ENCODE measurements at places on chromosomes 5 and 9.

DNA sequence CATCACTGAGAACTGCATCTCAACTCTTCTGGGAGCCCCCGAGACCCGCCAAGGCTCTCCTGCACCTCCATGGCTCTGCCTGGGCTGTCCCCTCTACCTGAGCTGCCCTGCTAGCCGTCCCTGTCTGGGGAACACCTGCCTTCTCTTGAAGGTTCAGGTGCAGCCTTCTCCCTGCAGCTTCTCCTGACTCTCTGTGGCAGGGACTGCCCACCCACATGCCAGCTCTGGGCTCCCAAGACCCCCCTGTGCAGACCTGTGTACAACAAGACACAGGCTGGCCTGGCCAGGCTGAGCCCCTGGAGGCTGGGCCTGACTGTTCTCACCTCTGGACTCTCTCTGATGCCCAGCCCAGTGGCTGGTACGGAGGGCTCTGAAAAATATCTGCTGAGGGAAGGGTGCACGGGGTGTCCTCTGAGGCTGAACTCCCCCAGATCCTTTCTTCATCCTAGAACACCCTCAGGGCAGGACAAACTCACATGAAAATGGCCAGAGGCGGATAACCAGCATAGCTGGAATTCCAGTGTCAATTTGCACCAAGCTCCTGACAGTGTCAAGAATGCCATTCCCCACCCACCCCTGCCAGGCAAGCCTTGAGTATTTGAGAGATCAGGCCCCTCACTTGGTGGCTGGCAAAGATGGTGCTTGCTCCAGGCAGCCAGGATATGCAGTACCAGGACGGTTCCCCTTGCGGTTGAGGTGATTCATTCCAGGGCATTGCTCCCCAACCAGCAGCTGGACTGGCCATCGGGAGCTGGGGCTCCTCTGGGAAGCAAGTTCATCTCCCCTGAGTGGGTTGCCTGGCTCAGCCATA is 40.9 kb upstream of the SLC25A51 start:
- DNase-seq: no peak

DNA sequence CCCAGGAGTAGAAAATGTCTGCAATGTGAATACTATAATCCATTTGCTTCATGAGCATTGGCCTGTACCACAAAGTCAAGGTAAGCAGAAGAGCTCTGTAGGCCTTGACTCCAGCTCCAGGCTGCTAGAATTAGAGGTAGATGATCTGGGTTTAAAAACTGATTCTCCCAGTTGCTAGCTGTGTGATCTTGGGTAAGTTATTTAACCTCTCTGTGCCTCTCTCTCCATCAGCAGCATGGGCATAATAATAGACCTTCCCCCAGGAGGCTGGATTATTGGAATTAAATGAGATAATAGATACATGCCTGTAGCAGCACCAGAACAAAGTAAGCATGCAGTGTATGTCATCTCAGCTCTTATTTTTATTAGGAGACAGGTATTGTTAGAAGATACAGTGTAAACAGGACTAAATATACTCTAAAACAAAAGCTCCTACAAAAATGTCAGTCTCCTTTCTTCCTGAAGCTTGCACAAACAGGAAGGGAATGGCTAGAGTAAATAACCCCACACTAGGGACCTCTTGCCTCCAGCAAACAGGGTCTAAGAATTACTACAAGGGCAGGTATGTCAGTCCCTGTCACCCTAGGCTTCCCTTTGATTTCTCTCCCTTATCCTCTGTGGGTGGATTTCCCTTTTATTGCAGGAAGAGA is 57.5 kb downstream of the PSAT1 start:
- DNase-seq: no peak

GRCh38 chr9:37295796-37296195 is 126.7 kb upstream of the GRHPR start:
- DNase-seq: peak; percentile 71

DNA sequence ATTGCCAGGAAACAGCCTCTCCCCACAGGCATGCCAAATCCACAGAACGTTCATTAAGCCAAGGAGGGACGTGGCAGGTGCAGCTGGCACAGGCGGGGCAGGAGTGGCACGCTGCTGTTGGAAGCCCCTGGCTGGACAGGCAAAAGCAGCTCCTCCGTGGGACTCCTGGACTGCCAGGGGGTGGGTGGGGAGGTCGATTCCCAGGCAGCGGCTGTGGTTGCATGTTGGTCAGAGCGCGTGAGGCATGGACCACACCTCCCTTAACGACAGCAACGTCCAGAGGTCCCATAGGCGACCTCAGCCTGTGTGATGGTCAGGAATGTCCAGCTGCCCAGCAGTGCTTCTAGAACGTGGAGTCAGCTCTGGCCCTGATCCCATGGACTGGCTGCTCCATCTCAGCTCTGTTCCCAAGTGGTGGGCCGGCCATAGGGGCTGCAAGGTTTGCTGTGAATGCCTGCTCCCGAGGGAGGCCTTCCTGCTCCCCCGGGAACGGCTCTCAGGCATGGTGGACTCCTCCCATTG is 6.9 kb downstream of the SLC6A19 start:
- no peak for DNase-seq

GRCh38 chr5:65021527-65022226 is 252.9 kb downstream of the CWC27 start:
- DNase-seq: peak; percentile 6

DNA sequence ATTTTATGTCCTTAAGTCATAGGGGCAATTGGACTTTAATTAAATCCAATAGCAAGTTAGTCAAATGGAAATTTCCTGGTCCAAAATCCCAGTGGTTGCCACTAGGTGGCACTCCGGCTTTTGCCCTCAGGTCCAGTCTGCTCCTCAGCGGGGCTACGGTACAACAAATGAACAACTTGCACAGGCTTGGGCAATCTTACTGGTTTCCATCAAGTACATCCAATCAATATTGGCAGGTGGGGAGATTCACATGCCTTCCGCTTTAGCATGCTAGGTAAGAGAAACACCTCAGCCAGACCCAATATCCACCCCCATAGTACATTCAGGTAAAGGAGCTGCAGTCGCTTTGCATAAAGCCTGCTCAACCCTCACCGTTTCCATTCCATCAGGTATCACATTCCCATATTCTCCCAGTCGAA is 6.3 kb upstream of the MXD3 start:
- peak; percentile 91 for DNase-seq

DNA sequence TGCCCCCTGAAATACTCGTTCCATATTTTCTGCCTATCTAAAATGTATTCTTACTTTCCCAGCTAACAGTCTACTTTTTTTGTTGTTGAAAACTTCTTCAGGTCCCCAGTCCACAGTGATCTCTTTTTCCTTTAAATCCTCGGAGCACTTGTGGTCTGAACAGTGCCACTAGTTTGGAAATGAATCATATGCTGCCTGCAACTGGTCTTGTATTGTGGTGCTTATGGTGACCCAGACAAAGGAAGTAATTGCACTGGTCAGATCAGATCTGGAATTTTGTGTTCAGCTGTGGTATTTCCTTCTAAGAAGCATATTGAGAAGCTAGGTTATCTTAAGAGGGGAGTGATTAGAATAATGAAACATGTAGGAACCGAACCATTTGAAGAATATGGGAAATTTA is 2.9 kb downstream of the UNC13B start:
- DNase-seq: peak; percentile 9

DNA sequence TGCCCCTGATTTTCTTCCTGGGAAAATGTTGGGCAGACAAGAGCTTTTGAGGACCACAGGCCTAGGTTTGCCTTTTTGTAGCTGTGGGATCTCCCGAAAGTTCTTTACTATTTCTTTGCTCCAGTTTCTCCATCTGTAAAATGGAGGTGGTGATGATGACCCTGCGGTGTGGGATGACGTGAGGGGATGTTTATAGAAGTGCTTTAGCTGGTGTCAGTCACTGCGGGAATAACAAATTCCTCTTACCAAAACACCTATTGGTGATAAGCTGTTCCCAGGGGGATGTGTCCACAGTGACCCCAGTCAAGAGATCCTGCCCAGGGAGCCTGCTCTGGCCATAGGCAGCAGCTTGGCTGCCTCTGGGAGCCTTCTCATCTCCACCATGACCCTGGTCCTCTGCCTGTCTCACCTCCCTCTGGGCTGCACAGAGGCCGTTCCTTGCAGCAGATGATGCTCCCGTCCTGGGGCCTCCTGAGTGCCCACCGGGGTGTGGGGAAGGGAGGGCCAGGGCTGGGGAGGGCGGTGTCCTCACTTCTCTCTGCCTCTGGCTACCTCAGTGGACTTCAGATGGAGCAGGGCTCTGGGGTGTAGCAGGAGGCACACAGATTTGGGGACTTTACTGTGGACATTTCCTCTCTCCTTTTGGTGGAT is 77.2 kb downstream of the COL15A1 start:
- no peak for DNase-seq

- DNase-seq: no peak
These were observed 192.5 kb downstream of the NPR3 start for GRCh38 chr5:32903613-32904012.

GRCh38 chr5:69131304-69131703 is 35.6 kb upstream of the CCNB1 start:
- DNase-seq: no peak

- DNase-seq: peak; percentile 73
These were observed 20.2 kb downstream of the ARSB start for GRCh38 chr5:78964889-78965288.

GRCh38 chr5:35012796-35013195 is 35.0 kb downstream of the AGXT2 start:
- DNase-seq: no peak

- DNase-seq: peak; percentile 76
These were observed 130.5 kb upstream of the ITGA1 start for GRCh38 chr5:52657247-52657645.

DNA sequence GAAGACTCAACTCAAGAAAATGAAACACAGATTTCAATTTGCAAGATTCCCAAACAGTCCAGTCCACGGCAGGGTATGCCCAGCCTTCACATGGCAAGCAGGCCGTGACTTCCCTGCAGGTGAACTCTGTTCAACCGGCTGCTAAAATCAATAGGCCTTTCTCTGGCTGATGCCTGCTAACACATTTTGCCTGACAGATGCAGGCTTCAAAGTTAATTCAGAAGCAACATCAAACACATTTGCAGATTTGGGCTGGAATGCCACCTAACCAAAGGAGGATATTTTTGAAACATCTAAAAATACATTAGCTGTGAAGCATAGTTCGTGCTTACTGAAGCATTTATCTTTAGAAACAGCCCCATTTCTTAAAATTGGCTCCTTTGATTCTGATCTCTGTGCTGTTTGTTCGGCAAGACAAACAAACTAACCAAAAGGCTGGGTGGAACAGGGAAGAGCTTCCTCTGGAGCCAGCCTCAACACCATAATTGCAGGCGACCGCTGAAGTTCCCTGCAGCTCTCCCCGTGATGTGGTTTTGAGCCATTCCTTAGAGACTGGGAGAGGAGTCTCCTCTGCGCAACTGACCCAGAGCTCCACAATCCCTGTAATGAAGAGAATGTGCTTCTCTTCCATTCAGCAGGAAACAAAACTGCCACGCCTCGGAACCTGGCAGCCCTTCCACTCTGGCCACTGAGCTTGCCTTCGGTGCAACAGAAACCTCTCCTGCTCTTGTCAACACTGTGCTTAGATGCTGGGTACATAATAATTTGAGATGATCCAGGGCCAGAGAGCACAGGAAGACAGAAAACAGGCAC is 126.5 kb downstream of the MYO10 start:
- DNase-seq: no peak

- peak; percentile 15 for DNase-seq
These were observed 25.2 kb upstream of the FOCAD start for GRCh38 chr9:20658677-20659473.

- peak; percentile 64 for DNase-seq
These were observed 2.0 kb upstream of the PCDH12 start for GRCh38 chr5:141960018-141960417.

DNA sequence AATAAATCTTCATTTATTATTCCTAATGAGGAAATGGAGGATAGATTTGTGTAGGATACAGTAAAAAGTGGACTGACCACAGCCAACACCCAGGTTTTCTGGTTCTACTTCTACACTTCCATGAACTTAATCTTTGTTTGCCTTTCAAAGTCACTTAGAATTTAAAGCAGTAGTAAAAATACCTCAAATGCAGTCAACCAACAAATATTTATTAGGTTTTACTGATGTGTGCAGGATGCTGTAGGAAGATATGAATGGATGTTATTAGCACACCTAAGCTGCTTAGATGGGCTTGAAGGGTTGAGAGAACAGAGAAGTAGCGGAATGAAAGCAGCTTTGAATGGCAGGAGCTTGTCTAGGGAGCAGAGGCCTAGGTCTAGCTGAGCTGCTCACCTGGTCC is 201.1 kb downstream of the PALM2AKAP2 start:
- no peak for DNase-seq

- DNase-seq: peak; percentile 53
These were observed 9.5 kb downstream of the CEMIP2 start for GRCh38 chr9:71758785-71759184.
